ENCODE measurements at places on chromosomes 3 and 15.
A peak's percentile ranks its signal among the peaks of the same experiment; 100 is the strongest.

DNA sequence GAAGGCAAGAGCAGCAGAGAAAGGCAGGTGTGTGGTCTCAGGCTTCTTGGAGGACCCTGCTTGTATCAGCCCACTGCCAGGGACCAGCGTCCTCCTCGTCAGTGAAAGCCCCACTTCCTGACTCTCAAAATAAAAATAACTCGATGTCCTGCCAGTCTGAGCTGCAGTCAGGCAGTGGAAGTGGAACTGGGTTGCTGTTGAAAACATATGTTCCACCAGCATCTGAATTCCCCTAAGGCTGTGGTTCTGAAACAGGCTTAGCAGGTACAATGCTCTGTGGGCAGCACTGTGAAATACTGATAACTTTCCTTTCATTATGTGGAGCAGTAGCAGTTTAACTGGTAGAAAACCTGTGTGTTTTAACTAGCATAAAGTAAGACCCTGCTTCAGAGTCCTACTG, 121.6 kb upstream of the EIF1B start:
- DNase-seq: no peak

- peak; percentile 77 for DNase-seq
Measured at GRCh38 chr3:58497097-58497496, 5.2 kb downstream of the KCTD6 start.

- peak; percentile 65 for DNase-seq
Measured at GRCh38 chr3:17195192-17195611, 310.4 kb downstream of the PLCL2 start.

DNA sequence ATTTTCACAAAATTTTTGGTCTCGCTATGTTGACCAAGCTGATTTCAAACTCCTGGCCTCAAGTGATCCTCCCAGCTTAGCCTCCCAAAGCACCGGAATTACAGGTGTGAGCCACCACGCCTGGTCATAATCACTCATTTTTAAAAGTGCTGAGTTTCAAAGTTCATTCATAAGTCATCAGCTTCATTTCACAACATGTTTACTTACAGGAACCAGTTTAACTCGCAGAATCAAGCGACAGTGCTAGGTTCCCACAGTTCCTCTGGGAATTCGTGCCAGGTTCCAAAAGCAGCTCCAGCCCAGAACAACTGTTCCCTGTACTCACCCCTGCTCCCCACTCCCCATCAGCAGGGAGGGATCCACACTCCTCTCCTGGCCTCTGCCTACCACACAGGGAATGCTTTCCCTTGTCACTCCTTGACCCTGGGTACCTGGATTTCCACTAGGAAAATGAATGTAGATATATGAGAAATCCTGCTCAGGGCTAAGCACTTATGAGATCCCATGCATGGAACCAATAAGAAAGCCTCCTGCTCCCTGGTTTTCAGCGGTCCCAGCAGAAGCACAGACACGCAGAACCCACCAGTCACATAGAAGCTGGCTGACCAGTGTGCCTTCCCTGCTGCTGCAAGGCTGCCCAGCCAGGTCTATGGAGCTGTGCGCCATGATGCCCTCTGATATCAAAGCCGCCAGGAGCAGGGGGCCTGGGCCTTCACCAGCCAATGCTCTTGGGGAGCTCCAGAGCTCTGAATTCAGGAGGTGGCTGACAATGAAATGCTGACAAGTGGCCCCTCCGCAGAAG, 72.3 kb downstream of the ITGB5 start:
- no peak for DNase-seq

DNA sequence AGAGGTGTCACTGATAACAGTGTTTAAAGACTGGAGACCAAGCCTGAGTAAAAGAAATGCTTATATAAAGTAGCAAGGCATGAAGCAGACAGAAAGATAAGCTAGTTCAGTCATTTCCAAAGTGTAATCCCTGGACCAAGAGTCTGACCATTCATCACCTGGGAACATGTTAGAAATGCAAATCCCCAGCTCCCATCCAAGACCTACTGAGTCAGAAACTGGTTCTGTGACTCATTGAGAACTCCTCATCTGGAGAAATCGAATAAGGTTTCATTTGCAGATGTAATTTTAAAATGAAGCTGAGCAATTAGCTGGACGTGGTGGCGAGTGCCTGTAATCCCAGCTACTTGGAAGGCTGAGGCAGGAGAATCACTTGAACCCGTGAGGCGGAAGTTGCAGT, 473.9 kb upstream of the UBE2E2 start:
- DNase-seq: no peak

GRCh38 chr3:64408770-64409169, 183.5 kb upstream of the PRICKLE2 start:
- no peak for DNase-seq

DNA sequence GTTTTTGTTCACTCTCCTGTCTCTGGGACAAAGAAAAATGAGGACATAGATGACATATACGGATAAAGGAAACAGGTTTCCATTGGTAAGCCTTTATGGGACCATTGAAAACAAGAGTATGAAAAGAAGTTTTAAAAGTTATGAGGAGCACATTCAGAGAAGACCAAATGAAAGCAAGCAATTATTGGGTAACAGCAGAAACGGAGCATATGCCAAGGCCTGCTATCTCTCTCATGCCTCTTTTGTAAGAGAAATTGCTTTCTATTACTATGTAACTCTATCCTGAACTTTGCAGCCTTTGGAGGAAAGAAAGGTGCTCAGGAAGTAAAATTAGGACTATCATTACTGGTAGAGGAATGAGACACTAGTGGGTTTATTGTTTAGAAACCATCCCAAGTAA, 14.9 kb upstream of the DPH6 start:
- no peak for DNase-seq

DNA sequence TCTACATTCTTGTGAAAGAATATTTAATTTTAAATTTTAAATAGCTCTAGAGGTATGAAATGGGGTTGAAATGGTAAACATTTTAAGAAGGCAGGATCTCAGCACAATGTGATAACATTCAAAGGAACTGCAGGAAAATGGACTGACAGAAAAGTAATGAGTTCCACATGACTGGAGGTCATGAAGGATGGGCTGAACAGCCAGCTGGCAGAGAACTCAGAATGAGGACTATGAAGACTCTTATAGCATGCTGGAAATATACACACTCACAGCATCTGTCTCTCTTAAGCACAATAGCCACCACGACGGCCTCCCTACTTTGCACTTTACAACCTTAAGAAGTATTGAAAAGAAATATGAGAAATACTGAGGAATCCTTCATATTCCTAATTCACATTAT, 94.7 kb downstream of the TNIK start:
- DNase-seq: no peak

DNA sequence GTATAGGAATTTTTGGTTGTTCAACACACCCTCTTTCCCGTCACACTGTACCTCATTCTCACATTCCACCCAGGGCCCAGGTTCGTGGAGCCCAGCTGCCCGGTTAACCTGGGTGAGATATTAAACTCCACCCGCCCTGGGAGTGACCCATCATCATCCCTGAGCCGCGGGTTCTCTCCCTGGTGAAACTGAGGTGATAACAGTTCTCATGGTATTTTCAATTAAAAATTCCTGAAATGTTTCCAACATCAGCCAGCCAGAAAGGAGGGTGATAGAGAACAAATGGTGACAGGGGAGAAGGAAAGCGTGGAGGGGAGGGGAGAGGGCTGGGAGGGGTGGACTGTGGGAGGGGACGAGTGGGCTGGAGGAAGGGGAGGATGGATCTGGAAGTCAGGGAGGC, 148.8 kb downstream of the ALDH1A2 start:
- DNase-seq: no peak

GRCh38 chr3:72887705-72888545, at the start of gene GXYLT2:
Gene GXYLT2, plus strand, starts transcription at chr3:72888046. Its CDS starts 188 bp downstream, at chr3:72888234.
- DNase-seq: peak; percentile 89

DNA sequence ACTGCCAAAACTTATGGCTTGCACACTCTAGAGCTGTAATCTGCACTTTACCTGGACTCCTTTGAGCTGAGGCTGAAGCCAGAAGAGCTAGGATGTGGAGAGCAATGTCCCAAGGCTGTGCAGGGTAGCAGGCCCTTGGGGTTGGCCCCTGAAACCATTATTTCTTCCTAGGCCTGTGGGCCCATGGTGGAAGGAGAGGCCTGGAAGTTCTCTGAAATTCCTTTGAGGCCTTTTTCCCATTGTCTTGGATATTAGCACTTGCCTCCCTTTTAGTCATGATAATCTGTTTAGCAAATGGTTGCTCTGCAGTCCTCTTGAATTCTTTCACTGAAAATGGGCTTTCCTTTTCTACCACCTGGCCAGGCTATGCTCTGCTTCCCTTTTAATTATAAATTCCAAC, 102.0 kb upstream of the SGO1 start:
- DNase-seq: peak; percentile 19

DNA sequence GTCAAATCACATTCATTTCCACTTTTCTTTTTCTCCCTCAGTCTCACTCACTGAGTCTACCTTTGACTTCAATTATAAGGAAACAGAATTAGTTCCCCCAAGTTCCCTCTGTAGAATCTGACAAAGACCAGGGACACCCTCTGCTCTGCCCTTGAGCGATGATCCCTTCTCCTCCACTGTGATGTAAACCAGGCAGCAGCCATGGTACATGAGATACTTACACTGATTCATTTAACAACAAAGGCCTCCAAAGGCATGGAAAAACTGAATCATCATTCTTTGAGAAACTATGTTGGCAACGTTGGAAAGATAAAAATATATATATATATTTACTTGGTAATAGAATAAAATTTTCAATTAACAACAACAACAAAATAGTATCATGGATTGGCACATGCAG, 84.1 kb downstream of the P3H2 start:
- DNase-seq: no peak

GRCh38 chr3:115399750-115400149, 223.6 kb upstream of the GAP43 start:
- peak; percentile 39 for DNase-seq

DNA sequence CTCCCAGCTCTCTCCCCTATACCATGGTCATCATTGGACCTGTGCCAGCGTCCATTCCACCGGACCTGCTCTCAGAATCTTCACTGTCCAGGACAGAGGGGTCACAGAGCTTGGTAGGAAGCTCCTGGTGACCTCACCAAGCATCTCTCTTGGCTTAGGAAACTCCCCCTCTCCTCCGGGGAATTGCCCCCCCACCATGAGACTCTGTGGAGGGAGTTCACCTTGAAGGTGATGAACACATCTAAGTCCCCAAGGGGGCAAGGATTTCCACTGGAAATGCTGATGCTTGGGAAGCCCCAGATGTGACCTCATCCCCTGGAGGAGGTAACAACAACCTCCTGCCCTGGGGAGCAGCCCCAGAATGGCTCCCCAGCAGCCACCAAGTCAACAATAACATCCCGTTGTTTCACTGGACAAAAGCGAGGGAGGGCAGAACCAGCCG, 3.2 kb downstream of the SEMA7A start:
- no peak for DNase-seq

- DNase-seq: peak; percentile 82
Measured at GRCh38 chr3:171460725-171461524, 720 bp upstream of the TNIK start.

DNA sequence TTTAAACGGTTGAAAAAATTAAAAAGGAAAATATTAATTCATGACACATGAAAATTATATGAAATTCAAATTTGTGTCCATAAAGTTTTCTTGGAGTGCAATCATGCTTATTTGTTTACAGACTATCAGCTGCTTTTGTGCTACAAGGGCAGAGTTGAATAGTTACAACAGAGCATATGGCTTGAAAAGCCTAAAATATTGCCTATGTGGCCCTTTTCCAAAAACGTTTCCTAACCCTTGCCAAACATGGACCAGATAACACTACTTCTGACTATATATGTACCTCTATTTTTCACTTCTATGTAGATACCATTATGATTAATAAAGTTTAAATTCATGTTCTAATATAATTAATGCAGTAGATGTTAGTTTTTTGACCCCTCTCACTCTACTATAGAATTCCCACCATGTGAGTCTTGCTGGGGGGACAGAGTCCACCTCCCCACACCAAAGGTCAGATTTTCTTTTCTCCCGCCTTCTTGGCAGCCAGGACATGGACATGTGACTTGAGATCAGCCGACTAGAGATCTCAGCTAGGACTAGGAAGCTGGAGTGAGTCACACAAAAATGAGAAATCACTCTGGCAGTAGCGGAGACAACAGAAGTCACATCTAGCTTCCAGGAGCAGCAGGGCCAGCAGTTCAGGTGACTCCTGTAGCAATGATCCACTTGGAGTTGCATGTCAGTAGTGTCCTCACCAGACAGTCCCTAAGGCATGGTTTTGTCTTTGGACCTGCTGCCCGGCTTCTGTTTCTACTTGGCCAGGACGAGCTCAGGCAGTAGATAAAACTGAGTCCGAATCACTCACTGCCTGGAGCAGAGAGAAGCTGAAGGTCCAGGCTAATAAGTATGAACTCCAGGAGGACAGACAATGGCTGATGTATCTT, 22.4 kb downstream of the CIAO2A start:
- no peak for DNase-seq

DNA sequence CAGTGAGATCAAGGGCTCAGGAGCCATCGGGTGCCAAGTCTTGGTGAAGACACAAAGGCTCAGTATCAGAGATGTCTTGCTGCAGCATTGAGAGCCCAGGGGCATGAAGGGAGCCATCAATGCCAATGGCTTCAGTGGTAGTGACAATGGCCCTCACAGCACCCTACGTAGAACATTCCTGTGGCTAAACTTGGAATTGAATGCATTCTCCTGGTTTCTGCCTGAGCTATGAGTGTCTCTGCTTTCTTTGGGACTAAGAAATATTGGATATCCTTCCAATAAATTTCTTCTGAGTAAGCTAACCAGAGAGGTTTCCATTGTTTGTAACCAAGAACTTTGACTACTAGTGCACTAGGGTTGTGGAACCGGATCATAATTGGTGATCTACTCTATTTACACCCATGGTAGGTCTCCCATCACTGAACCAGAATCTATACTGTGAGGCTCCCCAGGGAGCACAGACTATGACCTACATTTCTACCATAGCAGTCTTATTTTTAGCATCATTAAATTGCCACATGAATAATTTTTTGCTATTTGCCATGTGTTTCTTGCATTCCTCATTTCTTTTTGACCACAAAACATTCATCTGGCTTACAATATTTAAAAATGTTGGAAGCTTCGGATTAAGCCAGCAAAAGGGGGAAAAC, 31.6 kb upstream of the PDZRN3 start:
- peak; percentile 31 for DNase-seq

- DNase-seq: no peak
Measured at GRCh38 chr15:26873846-26874245, 7.0 kb downstream of the GABRA5 start.

- no peak for DNase-seq
Measured at GRCh38 chr3:102129760-102130608, 280.7 kb downstream of the NFKBIZ start.

- DNase-seq: peak; percentile 75
Measured at GRCh38 chr15:94324117-94324826, 92.9 kb downstream of the MCTP2 start.

- DNase-seq: peak; percentile 60
Measured at GRCh38 chr3:39718674-39719595, 90.5 kb upstream of the MYRIP start.

GRCh38 chr3:124206225-124207055, 214.5 kb upstream of the ROPN1 start:
- no peak for DNase-seq

Data from mesendoderm (in vitro differentiated cells).